T-helper 9 cell (primary cell): ENCODE measurements at places on chromosomes 6 and 20.

- no peak for DNase-seq
Observed at GRCh38 chr6:35243386-35243958, 16.1 kb upstream of the ZNF76 start.

DNA sequence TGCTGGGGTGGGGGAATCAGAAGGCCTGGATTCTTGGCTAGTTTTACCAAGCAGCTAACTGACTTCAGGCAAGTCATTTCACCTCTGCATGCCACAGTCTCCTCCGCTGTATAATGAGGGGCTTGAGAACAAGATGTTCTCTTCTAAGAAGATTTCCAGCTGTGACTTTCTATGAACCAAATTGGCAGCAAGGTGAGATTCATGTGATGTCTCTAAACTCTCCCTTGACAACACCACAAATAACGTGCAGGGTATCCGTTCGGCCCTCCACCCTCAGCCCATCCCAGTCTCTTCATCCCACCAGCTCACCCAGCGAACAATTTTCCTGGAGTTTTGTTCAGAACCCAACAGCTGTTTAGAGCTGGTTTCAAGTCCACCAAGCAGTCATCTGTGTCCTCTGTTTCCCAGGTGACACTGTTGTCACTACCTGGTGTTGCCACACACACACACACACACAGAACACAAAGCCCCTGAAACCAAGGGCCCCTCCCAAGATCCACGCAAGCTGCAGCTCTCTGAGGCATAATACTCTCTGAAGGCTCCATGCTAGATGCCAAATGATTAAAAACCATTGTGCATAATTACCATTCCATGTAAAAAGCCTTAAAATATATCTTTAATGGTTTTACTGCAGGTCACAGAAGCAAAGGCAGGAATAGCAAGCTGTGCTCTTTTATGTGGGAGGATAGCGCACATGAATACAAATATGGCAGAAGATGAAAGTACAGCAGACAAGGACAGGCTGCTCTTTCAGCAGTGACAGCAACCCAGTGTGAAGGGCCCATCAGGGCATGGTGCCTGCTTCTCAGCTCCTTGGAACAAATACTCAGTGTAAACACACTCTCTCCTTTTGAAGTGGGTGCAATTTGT lies 48.2 kb downstream of the ARHGAP18 start:
- DNase-seq = no peak

- DNase-seq = peak; percentile 49
Observed at GRCh38 chr6:43172104-43173007, 1.3 kb downstream of the SRF start.

DNA sequence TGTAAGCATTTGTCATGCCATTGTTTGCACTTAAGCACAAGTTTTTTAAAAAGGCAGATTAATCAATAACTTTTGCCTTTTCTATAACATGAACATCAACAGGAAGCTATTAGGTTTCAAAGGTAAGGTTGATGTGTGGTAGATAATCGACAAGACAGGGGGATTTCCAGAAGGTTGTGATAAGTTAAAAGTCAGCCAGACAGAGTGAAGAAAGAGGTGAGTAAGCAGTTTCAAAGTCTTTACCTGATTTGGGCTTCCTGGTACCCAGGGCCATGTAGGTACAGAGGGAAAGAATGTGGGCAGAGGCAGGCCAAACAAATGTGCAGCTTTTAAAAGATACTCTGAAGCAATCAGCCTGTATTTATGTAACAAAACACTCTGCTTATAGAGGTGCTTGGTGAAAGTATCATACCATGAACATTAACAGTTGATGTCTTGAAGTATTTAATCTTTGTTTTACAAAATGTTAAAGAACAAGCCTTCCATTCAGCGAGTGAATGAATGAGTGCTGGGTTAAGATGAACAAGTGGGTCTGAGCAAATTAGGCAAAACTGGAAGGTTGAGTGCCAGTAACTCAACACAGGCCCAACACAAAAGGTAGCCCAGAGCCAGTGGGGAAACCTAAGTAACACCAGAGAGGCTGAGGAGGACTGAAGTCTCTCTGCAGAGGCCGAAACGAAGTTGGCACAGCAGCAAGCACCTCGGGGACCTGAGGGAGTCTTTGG lies 60.2 kb downstream of the LRRC1 start:
- DNase-seq = no peak

- no peak for DNase-seq
Observed at GRCh38 chr6:40504274-40504673, 82.9 kb downstream of the LRFN2 start.
